ENCODE measurements at places on chromosomes 12 and 14.

DNA sequence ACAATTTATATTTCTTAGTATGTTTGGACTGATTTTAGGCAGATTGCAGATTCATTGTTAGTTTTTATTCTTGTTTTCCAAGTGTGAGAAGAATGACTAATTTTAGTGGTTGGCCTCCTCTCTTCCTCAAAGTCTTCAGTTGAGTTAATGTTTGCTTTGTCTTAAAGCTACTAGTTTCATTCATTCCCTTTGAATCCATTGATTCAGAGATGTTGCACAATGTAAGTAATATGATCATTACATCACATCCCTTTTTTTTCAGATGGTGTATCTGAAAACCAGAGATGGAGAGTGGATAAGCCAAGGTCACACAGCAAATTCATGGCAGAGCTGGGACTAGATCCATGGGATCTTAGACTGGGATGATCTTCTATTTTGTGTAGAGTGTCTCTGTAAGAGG, 577.5 kb downstream of the BCL11B start:
- DNase-seq: no peak

DNA sequence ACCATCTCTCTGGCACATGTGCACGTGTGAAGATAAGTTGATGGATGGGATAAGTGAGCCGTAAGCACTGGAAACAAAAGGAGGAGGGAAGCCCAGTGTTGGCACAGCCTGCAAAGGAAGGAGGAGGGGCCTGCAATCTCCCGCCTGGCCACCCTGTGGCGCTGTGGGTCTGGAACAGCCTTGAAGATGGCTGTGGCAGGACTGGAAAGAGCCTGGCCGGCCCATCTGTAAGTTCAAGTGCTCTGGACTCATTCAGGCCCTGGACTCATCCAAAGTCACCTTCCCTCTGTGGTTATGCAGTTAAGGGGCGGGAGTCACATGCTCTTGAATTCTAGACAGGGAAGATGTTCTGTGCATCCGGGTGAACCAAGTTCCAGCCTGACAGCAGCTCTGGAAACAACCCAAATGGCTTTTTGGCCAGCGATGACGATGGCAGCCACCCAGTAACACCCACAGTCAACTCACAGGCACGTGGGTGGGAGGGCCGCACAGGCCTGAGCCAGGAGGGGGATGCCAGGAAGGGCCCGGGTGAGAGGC, 50.4 kb downstream of the CHGA start:
- DNase-seq: no peak

GRCh38 chr12:18581232-18581962, 156.4 kb downstream of the PLCZ1 start:
- no peak for DNase-seq

DNA sequence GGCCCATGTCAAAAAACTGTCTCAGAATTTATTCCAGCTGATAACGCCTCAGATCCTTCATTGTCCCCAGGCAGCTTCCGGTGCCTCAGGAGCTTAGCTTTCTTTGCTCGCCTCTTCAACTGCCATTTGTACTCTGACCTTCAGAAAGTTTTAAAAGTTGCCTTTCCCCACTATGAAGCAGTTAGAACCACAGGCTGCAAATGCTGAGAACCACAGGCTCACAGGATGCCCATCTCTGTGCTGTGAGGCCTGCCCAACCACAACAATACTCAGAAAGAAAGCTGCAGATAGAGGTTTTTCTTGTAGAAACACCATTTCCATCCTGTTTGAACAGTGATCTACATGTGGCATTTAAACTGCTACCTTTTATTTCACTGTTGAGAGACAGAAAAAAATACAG, 131.1 kb downstream of the PRKCH start:
- no peak for DNase-seq

DNA sequence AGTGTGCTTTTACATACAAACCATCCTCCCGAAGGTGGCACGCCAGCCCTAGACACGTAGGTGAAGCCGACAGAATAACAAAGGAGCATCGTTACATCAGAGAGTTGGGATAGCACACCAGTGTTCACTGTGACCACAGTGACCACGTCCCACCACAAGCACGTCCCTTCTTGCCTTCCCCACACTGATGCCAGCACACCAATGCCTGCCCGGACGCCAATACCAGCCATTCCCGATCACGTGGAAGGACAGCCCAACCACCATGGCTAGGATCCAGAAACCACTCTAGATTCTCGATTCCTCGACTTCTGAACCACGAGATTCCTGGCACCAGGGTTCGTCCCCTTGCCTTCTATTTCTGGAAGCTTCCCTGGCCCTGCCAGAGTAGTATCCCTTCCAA, 48.0 kb upstream of the GPR68 start:
- DNase-seq: no peak

GRCh38 chr12:84047881-84048280, 864.7 kb downstream of the SLC6A15 start:
- DNase-seq: no peak

Measured in SK-N-MC (cell line).